ENCODE measurements at places on chromosomes 4 and X. TPM values are rescaled to one million over a fixed set of nuclear protein-coding genes. Genes with fewer than 3 reads are reported as not detected.

The MEPE gene
- not detected for total RNA-seq

The OPRPN gene
- not detected for total RNA-seq

The ADAM29 gene
- not detected for total RNA-seq

The TCEAL6 gene
- total RNA-seq = not detected

The GABRG1 gene
- not detected for total RNA-seq
